ENCODE measurements at places on chromosomes 13 and 19.

DNA sequence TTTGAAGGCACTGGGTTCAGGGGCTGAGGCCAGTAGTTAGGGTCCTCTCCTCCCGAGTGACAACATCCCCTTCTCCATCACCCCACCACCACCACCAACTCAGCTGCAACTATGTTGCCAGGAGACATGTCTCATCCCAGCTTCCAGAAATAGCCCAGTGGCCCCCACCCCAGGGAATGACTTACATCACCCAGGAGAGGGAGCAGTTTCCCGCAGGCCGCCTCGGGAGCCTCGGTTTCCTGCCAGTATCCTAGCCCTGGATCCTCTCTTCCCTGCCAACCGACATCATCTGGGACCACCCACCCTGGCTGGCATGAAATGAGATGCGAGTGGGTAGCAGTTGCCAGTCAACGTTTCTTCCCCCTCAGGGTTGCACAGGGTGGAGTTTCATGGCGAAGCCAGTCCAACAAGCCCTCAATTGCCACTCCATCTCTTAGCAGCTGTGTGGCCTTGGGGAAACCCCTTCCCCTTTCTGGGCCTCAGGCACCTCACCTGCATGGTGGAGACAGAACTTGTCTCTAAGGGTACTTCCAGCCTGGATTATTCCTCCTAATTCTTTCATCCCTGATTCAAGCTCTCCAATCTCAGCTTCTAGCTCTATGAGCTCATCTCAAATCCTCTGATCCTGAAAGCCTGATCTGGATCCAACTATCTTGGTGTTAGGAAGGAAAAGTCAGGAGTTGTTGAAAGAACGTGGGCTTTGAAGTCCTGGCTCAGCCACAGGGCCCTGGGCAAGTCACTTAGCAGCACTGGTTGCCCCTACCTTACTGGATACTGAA, 3.9 kb upstream of the GSK3A start:
- no peak for DNase-seq

- no peak for DNase-seq
Observed at GRCh38 chr13:31250435-31250834, 50.7 kb downstream of the B3GLCT start.

DNA sequence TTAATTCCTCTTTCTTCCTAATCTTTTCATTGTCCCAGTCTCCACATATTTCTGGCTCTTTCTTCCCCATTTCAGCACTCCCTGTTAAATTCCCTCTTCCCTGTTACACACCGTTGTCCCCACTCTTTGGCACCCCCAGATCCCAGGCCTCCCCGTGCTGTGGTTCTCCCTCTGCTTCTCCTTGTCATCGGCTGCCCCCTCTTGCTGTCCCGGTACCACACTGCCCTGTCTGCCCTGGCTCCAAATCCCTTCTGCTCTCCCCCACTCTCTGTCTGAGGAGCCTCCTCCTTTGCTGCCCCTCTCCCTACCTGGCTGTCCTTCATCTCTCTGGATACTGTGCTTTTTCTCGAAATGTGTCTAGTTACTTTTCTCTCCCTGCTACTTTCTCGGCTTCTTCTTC, 983 bp downstream of the ZNF415 start:
- no peak for DNase-seq

DNA sequence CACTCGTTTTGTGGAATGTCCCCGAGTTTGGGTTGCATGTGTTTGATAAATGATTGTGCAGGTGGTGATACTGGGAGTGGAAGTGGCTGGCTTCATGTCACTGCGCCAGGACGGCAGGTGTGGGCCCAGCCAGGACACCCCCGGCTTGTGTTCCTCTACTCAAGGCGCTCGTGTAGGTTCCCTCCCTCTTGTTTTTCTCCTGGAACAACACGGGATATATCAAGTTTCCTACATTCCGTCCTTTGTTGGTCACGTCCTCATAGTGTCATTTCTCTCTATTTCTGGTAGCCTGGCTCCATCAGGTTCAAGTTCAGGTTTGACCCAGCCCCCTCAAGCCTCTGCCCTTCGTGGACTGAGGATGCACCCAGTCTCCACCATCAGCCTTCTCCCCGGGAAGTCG, 16.3 kb downstream of the IL17D start:
- DNase-seq, result no peak

Measured in NCI-H1417 treated with DMSO at 0.1 percent for 48 hours (cell line).